ENCODE measurements at places on chromosomes 4 and X. TPM values are rescaled to one million over a fixed set of nuclear protein-coding genes. Genes with fewer than 3 reads are reported as not detected.

The RHOXF2B gene
- not detected for polyA plus RNA-seq

The FAT1 gene
- 84.3 TPM for polyA plus RNA-seq

The ENPEP gene
- polyA plus RNA-seq: 216 TPM

The RPL10 gene
- 3,191 TPM for polyA plus RNA-seq

The NRK gene
- 68.5 TPM for polyA plus RNA-seq

The CNKSR2 gene
- polyA plus RNA-seq: 3.4 TPM

- DNase-seq: no peak
These were observed 622.2 kb upstream of the GRID2 start for GRCh38 chr4:91681544-91681943.

- DNase-seq: no peak
These were observed 11.6 kb downstream of the BLTP1 start for GRCh38 chr4:122163767-122164166.

DNA sequence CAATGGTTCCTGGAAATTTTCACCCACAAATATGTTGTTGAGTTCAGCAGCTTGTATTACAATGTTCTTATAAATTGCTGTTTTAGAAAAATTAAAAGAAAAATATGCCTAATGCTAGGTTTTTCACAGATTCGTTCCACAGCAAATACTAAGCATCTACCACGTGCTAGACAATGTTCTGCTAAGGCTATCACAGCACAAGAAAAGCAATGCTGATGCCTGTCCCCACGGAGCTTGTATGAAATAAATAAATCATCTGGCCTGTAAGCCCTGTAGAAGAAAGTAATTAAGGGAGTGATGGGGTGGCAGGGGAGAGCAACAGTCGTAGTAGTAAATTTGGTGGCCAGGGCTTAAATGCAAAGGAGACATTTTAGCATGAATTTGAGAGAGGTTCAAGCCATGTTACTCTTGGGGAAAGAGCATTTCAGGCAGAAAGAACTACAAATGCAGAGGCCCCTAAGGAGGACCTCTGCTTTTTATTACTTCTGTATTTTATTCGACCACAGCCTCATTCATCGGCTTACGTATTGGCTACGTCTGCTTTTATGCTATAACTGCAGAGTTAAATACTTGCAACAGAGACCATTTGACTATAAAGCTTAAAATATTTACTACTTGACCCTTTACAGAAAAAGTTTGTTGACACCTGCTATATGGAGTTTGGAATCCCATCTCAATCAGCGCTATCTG, 36.3 kb downstream of the ARAP2 start:
- DNase-seq: no peak

DNA sequence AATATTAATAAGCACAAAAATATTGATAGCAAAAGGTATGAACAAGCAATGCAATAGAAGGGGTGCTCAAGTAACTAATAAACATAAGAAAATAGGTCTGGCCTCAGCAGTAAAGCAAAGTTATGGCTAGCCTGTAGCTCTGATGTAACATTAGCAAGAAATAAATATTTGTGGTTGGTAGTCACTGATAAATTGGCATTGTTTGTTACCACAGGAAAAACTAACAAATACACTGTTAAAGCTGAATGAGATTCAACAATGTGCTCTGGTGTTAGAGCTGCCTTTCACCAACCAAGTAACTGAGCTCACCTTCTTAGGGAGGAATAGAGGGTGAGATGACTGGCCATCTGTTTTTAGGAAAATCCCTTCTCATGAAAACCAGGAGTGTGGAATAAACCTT, 71.4 kb downstream of the AREG start:
- DNase-seq: no peak

DNA sequence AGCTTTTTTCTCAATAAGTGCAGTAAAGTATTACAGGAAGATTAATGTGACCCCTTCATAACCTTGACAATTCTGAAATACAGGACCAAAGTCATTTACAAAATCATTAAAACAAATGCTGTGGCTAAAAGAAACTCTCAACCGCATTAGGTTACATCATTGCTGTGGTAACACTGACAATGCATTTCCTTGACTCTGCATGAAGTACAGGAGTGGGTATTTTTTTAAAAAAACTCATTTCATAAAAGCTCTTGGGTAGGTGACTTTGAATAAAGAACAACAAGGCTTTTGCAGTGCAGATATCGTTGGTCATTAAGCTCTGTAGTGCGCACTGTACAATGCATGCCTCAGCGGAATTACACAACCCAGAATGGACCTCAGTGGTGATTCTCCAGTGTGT, 23.4 kb upstream of the XK start:
- DNase-seq: no peak

GRCh38 chr4:112881842-112882241, 167.6 kb upstream of the ANK2 start:
- no peak for DNase-seq

GRCh38 chrX:46922611-46923010, 10.4 kb downstream of the JADE3 start:
- no peak for DNase-seq

DNA sequence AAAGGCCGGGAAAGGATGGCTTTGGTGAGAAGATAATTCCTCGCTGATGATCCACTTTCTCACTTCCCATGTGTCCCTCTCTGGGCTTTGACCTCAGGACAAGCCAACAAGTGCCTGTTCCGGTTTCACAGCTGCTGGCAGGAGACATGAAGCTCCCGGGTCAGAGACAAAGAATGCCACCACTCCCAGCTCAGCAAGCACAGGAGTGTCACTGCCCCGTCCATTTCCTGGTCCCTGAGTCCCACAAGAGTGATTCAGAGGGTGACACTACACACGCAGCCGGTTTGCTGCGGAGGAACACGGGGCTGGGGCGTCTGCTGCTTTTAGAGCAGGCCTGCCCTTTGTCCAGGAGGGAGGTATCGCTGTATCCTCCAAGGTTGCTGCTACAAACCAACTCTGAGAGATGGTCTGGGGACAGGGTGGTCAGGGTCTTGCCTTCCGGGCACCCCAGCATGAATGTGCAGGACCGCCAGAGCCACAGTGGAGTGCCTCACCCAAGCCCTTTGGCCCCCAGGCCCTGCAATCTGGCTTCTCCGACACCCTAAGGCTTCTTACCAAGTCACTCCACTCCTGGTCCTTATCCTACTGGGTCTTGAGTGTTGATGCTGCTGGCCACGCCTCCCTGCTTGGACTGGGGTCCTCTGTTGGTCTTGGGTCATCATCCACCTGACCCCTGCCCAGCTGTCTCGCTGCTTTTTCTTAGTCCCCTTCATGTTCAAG, 49.5 kb downstream of the CPZ start:
- DNase-seq: no peak

GRCh38 chrX:11349020-11349419, 55.8 kb downstream of the AMELX start:
- DNase-seq: no peak
